AG04449 (cell line): ENCODE measurements at places on chromosomes 12 and 14.

DNA sequence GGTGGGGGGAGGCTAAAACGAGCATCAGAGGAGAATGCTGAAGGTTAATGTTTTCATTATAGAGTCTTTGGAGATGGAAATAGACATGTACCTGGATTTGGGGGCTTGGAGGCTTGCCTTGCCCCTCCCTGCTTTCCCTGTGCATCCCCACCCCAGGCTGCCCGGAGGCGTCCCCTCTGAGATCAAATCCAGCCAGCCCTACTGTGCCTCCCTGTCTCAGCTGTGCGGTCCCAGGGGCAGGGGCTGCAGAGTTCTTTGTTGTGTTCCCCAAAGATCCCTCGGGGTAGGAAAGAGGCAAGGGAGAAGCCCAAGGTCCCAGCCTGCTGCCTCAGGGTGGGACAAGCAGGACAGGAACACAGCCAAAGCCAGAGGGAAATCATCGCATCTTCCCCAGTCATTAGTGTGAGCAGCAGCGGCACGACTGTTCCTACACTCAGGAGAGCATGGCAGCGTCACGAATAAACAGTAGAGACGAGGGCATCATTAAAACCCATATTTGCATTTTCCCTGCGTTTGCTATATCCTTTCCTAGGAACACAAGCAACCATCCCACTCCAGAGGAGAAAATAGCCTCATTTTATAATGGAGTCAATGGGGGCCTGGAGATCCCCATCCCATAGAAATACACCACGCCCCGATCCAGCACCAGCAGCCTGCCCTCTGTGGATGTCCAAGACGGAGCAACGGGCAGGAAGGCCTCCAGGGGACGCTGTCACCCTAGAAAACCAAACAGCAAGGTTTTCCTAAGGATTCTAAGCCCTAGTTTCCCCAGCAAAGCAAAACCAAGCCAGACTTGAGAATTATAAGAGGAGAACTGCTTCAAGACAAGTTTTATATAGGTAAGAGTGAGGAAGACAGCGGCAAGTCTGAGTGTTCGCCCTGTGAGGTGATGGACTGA, 32.4 kb downstream of the ANO2 start:
- no peak for DNase-seq

- no peak for DNase-seq
These were observed 67.9 kb downstream of the GNS start for GRCh38 chr12:64691227-64691794.

GRCh38 chr12:87368259-87368658, 660.9 kb downstream of the C12orf50 start:
- no peak for DNase-seq

DNA sequence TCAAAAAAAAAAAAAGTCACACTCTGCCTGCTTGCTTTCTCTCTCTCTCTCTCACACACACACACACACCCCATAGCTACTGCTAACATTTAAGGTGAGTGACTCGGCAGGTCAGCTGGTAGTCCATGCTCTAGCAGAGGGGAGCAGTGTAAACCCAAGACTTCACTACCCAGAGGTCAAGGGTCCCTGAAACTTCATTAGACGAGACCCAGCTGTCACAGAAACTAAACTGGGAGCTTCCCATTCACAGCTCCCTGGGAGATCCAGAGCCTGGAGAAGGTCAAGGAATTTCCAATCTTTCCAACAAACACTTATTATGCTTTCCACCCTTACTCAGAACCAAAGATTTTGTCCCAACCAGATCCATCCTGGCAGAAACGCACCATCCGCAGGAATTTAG, 33.2 kb downstream of the CKAP4 start:
- no peak for DNase-seq

DNA sequence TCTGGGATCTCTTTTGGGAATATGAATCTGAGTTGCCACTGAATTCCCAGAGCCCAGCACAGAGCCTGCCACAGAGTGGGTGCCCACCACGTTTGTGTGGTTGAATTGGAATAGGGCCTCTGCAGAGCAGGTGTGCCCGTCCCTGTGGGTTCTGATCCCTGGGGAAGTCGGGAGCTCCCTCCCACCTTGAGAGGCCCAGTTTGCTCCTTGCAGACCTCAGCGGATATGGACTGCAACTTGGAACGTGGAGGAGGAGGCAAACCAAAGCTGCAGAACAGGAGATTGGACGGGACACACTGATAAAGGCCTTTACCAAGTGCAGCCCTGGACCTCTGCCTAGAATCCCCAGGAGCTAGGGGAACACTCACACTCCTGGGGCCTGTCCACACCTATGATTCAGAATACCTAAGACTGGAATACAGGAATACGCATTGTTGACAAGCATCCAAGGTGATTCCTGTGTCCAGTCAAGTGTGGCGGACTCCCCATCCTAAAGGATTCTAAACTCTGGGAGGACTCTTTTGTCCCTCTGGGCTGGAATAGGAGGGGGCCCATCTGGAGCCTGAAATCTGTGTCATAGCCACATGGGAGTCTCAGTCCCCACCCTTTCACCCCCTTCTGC, 2.4 kb downstream of the KRT76 start:
- no peak for DNase-seq

DNA sequence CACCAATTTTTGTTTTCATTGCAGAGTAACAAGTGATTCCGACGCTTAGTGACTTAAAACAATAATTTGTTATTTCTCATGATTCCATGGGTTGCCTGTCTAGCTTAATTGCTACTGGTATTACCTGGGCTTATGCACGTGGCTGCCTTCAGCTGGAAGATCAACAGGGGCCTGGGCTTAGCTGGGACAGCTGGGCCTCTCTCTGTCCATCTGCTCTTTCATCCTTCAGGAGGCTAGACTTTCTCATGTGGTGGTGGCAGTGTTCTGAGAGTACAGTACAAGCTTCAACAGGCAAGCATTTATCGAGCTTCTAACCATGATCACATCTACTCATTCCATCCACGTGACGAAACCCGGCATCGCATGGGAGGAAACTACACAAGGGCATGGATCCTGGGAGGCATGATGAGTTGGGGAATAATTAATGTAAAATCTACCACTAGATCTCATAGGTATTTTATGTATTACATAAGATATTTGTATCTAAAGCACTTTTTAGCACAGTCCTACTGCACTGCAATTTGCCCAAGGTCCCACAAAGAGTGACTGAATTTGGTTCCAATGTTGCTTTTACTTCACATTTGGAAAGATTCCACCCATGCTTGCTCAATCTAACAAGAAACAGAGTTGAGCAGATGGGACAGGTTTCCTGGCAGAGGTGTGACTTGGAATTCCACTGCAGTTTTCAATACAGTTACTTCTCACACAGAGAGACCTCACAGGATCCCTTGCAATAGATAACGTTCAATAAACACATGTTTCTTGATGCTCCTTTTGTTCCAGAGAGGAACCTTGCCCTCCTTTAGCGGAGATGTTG, 153.1 kb upstream of the FRMD6 start:
- DNase-seq: no peak

DNA sequence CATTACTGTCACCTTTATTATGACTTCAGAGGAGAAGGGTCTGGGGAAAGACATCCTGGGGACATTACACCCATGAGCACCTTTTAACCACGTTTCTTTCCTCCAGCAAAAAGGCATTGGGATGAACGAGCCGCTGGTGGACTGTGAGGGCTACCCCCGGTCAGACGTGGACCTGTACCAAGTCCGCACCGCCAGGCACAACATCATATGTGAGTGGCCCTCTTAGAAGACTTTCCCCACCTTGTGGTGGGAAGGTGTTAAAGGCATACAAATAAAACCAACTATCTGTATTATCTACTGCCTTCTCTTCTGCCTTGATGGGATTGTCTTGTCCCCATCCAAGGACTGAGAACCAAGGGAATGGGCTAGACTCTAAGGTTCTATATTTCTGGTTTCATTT, 6.0 kb downstream of the PSMD9 start:
- no peak for DNase-seq

DNA sequence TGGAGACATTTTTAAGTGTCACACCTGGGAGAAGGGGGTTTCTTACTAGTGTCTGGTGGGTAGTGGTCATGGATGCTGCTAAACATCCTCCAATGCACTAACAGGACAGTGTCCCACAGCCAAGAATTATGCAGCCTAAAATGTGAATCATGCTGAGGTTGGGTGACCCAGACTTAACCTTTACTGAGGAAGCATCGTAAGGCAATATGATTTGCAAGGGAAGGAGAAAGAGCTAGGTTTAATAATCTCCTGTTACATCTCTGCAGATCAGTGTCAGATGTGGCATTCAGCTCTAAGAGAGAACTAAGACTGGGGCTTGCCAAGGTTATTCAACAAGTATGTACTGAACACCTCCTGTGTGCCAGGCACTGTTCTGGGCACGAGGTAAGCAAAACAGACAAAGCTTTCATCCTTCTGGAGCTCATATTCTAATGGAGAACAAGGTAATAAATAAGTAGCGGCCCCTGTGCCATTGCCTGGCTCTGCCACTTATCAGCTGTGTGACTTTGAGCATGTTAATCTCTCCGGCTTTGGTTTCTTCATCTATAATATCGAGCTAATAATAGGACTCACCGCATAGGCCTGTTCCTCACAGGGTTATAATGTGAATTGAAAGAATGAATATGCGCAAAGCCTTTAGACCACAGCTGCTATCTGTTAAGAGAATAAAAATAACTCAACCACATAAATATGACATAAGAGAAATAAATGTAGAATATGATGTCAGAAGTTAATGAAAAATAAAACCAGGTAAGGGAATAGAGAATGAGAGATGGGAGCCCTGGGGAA, 13.5 kb upstream of the GOLGA5 start:
- DNase-seq: no peak

DNA sequence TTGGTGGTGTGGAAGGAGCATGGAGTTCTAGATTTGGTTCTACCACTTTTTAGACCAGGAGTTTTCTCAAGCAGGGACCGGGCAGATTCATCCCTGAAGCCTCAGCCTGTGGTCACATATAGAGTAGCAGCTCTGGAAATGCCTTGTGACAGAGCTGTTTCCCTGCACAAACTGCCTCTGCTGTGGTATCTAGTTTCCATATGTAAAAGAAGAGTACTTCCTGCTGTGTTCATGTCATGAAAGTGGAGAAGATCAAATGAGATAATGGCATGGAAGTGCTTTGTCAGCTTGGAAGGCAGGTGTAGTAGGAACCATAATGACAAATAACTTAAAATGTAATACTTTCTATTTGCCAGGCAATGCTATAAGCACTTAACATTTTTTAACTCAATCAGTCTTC, 26.1 kb downstream of the OTUB2 start:
- DNase-seq: no peak

GRCh38 chr12:114926341-114926740, 242.4 kb upstream of the TBX3 start:
- DNase-seq: no peak

DNA sequence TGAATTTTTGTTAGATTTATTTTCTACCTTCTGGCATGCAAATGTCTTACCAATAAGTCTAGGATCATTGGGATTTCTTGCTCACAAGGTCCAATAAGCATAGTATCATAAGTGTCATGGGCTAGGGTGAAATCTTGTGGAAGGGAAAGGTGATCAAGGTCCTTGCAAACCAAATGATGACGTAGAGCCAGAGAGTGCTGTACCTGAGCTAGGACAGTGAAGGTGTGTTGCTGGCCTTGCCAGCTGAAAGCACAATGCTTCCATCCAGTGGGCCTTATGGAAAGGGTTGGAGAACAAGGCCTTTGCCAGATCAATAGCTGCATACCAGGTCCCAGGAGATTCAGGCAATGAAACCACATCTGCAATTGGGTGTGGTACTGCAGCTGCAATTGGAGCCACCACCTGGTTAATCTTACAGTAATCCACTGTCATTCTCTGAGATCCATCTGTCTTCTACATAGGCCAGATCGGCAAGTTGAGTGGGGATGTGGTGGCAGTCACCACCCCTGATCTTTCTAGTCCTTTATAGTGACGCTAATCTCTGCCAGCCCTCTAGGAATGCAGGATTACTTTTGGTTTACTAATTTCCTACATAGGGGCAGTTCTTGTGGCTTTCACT, 208.9 kb upstream of the MYL2 start:
- DNase-seq: no peak

- no peak for DNase-seq
These were observed 1888.1 kb upstream of the SEL1L start for GRCh38 chr14:83421711-83422110.

- no peak for DNase-seq
These were observed 455.3 kb upstream of the PDE3A start for GRCh38 chr12:19912991-19913390.

GRCh38 chr12:46468160-46468559, 95.6 kb upstream of the SLC38A2 start:
- no peak for DNase-seq

GRCh38 chr12:14482886-14483285, 84.8 kb downstream of the PLBD1 start:
- DNase-seq: no peak

DNA sequence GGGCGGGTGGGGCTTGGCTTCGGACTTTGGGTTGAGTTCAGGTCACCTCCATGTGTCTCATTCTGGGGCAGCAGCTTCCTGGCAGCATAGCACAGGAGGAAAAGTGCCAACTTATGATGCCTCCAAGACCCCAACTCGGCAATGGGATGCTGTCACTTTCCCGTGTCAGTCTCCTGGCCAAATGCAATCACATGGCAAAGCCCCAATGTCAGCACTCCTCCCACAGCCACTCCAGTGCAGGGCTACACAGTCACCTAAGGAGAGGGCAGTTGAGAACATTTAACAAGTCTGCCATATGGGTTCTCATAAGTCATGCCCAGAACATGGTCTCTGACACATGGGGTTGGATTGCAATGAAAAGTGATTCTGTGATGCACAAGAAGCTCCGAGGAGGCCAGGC, 26.7 kb downstream of the ELK3 start:
- no peak for DNase-seq

DNA sequence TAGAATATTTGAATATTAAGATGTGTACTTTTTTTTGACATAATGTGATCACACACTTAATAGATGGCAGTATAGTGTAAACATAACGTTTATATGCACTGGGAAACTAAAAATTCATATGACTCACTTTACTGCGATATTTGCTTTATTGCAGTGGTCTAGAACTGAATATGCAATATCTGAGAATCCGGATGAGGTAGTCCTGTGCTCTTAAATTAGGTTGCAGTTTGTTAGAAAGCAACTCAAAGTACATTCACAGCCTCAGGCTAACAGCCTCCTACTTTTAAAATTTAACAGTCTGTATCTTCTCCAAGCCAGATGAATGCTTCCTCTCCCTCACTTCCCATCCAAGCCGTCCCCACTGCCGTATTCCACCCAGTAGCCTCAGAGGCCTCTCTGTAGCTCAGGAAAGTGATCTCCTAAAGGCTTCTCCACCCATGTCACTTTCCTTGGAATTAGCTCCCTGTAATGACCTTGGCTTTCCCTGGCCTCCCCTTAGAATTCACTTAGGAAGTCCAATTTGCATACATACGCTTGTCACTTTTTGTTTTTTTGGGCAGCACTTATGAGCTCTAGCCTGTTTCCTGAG, 43.7 kb downstream of the TESPA1 start:
- DNase-seq: no peak

DNA sequence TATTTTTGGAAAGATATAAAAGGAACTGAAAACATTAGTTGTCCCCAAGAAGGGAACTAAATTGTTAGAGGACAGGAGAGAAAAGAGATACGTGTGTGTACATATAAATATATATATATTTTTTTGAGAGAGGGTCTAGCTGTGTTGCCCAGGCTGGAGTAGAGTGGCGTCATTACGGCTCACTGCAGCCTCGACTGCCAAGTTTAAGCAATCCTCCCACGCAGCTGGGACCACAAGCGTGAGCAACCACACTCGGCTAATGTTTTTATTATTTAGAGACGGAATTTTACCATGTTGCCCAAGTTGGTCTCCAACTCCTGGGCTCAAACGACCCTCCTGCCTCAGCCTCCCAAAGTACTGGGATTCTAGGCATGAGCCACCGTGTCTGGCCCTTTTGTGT, 16.2 kb upstream of the NOP2 start:
- no peak for DNase-seq
